ENCODE measurements at places on chromosomes 6 and 20. TPM values are rescaled to one million over a fixed set of nuclear protein-coding genes. Genes with fewer than 3 reads are reported as not detected.

Gene PDYN
- not detected for polyA plus RNA-seq

- no peak for DNase-seq
These were observed 34.1 kb upstream of the SPACA1 start for GRCh38 chr6:88013554-88013953.

Gene MYBL2
- 12.4 TPM for polyA plus RNA-seq

Gene RAB5IF
- 39.0 TPM for polyA plus RNA-seq

Gene FRMD1
- 0.23 TPM for polyA plus RNA-seq

Gene DDO
- 0.44 TPM for polyA plus RNA-seq

GRCh38 chr20:63587776-63588591 lies 13.9 kb upstream of the HELZ2 start:
- no peak for DNase-seq

Gene F13A1
- 42.0 TPM for polyA plus RNA-seq

Gene ESR1
- polyA plus RNA-seq, result 1.1 TPM

DNA sequence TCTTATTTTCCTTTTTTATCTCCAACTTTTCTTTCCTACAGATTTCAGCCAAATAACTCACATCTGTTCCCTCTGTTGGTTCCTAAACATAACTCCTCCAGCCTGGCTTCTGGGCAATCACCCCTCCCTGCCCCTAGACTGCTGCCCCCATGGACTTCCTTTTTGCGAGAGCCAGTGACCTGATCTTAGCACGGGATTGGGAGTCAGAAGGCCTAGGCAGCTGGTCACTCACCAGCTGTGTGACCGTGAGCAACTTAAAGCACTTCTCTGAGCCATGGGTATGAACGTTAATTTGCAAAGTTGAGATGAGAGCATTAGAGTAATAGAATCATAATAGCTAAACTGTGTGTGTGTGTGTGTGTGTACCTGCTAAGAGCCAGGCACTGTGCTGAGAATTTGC lies 4.5 kb upstream of the MMP9 start:
- DNase-seq, result no peak

DNA sequence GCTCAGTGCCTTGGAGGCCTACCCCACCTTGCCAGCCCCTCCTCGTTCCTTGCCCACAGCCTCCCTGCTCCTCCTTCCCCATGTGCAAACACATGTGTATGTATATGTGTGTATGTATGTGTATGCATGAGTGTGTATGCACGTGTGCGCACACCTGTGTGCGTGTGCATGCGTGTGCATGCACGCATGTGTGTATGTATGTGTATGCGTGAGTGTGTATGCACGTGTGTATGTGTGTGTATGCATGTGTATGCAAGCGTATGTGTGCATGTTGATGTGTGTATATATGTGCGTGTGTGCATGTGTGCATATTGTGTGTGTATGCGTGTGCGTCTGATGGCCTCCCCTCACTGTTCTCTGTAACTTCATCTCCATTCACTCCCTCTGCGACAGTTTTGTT lies 74.7 kb downstream of the SRC start:
- no peak for DNase-seq

Gene SMPDL3A
- 9.6 TPM for polyA plus RNA-seq

DNA sequence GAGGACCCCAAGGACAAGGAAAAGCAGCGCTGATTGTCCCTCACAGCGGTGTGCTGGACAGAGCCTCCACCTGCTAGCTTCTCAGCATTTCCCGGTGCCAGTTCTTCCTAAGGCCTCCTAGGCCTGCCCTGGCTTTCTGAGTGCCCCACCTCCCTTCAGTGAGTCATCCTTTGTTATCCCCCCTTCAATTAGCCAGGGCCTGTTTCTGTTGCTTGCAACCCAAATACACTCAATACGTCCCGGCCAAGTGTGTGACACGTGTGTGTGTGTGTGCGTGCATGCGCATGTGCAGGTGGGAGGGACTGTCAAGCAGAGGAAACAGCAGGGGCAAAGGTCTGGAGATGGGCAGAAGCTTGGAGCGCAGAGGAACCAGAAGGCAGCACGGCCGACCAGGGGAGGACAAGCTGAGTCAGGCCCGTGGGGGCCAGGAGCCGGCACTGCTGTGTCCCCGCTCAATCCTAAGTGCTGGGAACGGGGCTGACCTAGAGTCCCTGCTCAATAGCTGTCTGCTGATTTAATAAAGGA lies 159.8 kb downstream of the PREX1 start:
- no peak for DNase-seq

DNA sequence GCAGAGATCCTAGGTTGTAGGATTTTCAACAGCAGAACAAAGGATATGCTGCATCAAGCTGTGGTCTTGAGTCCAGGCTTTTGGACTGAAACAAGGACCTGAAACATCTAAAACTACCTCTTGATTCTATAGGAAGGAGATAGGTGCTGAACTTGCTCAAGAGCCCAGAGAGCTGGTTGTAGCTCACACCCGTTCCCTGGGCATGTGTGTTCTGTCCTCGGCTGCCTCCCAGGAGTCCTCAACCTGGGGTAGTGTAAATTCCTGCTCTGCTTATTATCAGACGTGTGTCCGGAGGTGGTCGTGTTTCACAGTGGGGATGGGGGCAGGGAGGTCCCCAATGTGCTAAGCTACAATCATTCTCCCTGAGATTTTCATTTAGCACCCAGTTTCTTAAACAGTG lies 4.8 kb downstream of the NOP56 start:
- no peak for DNase-seq

DNA sequence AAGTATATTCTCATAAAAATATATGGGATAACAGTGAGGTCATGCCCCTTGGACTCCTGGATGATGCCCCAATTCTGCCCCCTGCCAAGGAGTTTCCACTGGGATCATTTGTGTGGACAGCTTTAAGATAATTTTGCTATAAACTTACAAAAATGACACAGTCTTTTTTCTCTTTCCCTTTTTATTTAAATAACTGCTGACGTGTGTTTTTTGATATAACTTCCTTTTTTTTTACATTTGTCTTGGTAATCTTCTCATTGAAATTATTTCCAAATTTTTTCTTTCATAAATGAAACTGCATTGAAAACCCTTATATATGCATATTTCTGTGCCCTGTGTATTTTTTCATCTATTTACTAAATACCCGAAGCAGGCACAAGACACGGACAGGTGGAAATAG lies 31.3 kb downstream of the CST9L start:
- DNase-seq, result no peak

Gene MATN4
- polyA plus RNA-seq, result 1.3 TPM

Gene CCM2L
- polyA plus RNA-seq, result 4.6 TPM

GRCh38 chr6:133983099-133983939 lies 30.3 kb downstream of the TBPL1 start:
- no peak for DNase-seq

GRCh38 chr20:58639182-58640146 lies 11.6 kb upstream of the STX16 start:
- DNase-seq, result no peak

GRCh38 chr6:42441697-42442081 lies 10.0 kb downstream of the TRERF1 start:
- peak; percentile 23 for DNase-seq

Gene DEF6
- 12.0 TPM for polyA plus RNA-seq

DNA sequence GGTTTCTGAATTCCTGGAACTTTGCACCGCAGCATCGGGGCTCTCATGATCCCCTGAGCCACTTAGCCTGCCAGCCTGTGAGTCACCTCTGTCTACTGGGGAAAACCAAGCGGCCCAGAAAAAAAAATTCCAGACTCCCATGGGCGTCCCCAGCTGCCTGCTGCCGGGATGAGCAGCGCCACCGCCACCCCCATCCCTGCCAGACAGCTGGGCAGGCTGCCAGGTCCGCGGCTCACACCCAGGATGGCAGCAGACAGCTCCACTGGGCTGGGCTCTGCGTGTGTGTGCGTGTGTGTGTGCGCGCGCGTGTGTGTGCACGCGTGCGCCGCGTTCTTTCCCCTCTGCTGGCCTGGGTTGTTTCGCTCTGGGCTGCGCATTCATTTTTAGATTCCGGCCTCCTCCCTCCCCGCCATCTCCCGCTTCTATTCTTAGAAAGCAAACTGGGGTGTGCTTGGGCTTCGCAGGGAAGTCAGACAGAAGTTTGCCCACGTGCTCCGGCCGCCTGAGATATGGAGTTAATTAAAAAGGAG lies 38.9 kb upstream of the PMEPA1 start:
- peak; percentile 84 for DNase-seq

Gene MUCL3
- polyA plus RNA-seq, result not detected

DNA sequence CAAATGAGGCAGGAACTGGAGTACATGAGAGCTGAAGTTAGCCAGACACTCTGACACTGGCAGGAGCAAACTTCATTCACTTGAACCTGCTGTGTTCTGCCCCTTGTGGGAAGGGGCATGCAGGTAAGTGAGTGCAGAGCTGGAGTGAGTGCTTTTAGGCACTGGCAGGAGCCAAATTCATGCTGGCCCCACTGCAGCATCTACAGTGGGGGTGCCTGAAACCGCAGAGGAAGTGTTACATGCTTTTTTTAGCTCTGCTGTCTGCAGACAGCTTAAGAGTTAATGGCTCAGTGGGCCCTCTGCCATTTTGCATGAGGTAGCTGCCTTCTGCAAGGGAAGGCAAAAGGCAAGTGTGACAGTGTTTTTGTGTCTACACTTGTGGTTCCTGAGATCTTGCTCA lies 167.9 kb upstream of the SYNCRIP start:
- DNase-seq, result no peak

DNA sequence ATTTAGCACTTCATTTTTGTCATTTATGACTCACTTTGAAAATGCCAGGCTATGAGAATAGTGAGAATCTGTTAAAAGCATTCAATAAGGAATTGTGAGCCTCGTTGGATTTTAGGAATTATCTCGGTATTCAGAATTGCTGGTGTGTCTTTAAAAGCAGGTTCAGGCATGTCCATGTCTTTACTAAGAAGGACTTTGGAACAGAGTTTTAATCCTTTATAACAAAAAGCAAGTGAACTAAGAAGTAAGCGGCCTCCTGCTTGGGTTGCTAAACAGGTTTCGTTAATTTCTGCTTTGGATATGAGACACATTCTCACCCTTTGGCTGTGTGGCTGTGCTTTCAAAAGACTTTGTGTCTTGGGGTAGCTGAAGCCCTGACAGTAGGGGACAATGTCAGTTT lies 74.9 kb downstream of the IGF2R start:
- DNase-seq, result no peak

DNA sequence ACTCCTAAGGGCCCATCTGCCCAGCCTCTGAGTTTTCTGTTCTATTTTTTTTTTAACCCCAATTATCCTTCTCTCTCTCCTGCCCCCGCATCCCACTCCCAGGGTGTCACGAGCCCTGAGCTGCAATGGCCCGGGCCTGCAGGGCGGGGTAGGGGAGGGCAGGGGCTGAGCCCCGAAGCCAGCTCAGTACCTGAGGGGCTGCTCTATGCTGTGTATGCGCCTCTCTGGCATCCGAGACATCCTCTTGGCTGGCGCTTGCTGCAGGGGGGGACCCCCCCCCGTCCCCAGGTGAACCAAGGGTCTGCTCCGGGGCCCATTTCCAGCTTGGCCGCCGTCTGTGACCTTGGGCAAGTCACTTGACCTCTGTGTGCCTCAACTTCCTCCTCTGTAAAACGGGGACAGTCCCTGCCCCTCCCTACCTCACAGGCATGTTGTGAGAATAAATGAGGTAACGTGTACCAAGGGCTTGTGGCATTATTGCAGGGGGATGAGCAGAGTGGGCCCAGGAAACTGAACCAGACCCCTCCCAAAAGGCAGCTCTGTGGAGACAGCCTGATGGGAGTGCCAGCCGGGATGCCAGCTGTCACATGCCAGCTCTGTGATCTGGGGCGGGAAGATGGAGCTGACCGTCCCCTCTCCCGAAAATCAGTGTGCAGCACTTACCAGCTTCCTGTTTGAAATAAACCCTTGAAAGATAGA lies 13.0 kb upstream of the MYL9 start:
- DNase-seq, result no peak

DNA sequence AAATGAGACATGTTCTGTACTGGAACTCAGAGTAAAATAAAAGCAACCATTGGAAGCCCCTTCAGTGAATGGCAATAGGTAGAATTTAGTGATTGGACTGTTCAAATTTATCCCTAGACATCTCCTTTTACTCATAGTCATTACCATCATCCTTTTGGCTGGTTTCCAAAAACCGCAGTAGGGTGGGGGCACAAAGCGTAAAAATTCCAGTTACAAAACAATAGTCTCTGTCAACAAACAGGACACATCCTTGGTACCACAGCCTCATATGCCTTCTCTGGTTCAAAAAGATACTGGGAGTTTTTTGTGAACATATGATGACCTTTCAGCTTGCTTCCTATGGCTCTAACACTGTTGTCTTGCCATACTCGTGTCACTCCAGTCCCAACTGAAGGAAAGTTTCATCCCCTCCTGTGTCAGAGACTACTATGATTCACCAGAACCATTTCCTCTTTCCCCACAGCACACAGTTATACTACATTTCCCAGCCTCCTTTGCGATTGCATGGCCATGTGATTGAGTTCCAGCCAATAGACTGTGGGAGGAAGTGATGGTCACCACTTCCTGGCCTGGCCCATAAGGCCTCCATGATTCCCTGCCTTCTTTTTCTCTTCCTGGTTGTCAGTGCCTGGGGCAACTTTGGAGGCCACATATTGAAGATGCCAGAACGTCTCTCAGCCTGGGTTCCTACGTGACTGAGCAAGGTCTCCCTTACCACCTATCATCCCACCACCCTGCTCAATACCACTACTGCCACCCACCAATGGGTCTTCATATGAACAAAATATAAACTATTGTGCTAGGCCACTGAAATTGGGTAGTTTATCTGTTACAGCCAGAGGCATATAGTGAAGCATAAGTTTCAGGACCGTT lies 162.4 kb downstream of the ID4 start:
- DNase-seq, result no peak

Gene PPP1R3G
- 2.1 TPM for polyA plus RNA-seq

Gene TAAR9
- polyA plus RNA-seq, result not detected

Gene RBM38
- 51.5 TPM for polyA plus RNA-seq

Gene C6orf141
- 1.9 TPM for polyA plus RNA-seq

Gene TMC2
- not detected for polyA plus RNA-seq

DNA sequence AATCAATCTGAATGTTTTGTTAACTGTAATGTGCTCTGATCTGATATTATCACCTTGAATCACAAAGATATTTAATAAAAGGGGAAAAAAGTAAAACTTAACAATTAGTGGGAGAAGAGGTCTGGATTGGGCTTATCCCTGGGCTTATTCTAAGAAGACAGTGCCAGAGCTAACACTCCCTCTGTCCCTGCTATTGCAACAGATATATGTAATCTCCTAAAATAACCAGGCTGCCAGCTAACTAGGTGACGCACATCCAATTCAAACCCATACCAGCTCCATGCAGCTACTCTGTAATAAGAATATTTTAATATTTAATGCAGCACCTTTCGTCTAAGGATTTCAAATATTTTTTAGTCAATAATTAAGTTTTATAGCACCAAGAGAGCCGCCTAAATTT lies 330.1 kb upstream of the MARCKS start:
- DNase-seq, result no peak

GRCh38 chr6:4775494-4776130 lies 592 bp upstream of the CDYL start:
- DNase-seq, result no peak

Gene POU3F2
- 0.16 TPM for polyA plus RNA-seq

DNA sequence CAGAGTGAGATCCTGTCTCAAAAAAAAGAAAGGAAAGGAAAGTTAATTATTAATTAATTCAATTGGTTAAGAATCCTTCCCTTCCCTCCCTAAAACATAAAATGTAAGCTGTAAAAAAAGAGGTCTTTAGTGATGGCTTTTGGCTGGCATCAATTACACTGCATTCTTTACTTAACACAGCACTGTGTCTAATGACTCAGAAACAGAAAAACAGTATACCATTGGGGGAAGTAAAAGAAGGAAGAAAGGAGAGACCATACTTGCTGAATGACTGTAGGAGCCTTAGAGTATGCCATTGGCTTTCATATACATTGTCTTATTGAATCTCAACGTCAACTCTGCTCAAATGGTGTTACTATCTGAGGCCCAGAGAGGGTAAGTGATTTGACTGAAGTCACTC lies 18.3 kb upstream of the CITED2 start:
- DNase-seq, result peak; percentile 42

- no peak for DNase-seq
These were observed 45.6 kb downstream of the ARID1B start for GRCh38 chr6:156822747-156823206.
